Renal pelvis (tissue), 12 donors: ENCODE measurements at places on chromosomes 12 and 14. TPM values are rescaled to one million over a fixed set of nuclear protein-coding genes. Genes with fewer than 3 reads are reported as not detected.
A peak's percentile ranks its signal among the peaks of the same experiment; 100 is the strongest.

GRCh38 chr12:48032597-48032996 is 28.3 kb upstream of the COL2A1 start:
- no peak for DNase-seq

- DNase-seq, result no peak
These were observed 39.8 kb downstream of the PTPRR start for GRCh38 chr12:70880744-70881143.

The GDF3 gene
- not detected for polyA plus RNA-seq

GRCh38 chr12:132672116-132672515 is 15.0 kb downstream of the POLE start:
- no peak for DNase-seq

GRCh38 chr12:12622418-12622817 is 10.7 kb downstream of the CREBL2 start:
- no peak for DNase-seq

The HOXC5 gene
- polyA plus RNA-seq, result 3.6 TPM

- DNase-seq, result no peak
These were observed 99.3 kb upstream of the IFNG-AS1 start for GRCh38 chr12:67889931-67890330.

- DNase-seq, result no peak
These were observed 58.8 kb downstream of the PPP2R5C start for GRCh38 chr14:101820283-101820798.

DNA sequence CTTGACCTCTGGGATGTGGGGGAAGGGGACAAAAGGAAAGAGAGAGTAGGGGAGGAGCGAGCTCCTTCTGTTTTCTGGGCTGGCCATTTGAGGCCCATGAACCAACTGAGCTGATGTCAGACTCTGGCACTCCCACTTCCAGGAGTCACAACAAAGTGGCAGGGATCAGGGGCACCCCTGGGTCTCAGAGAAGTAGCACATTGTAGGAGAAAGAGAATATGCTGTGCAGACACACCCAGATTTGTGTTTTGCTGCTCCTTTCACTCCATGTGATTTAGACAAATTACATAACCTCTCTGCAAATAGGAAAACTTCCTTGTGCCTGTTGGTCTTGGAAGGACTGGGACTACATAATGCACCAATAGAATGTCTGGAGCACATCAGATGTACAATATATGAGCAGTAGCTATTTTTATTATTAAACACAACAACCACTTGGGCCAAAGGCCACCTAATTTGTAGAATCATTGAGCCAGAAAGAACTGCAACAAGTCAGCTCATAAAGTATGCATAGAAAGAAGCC is 265.5 kb downstream of the ZFP36L1 start:
- DNase-seq, result no peak

DNA sequence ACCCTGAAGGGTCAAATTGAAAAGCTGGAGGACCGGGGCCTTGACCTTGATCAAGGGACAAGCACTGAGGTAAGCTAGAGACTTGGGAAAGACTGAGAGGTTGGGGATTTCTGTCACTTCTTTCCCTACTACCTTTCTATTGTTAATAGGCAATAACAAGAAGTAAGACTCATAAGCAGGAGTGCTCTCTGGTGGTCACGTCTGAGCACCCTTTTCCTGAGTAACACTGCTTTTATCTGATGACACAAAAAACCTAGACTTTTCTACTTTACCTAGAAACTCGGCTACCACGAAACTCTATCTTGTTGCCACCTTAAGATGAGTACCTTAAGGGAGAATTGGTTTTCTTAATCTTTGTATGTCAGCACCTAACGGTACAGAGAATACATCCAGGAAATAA is 35.5 kb upstream of the PPFIBP1 start:
- no peak for DNase-seq

- DNase-seq, result no peak
These were observed 441.1 kb downstream of the BCAT1 start for GRCh38 chr12:24507827-24508226.

DNA sequence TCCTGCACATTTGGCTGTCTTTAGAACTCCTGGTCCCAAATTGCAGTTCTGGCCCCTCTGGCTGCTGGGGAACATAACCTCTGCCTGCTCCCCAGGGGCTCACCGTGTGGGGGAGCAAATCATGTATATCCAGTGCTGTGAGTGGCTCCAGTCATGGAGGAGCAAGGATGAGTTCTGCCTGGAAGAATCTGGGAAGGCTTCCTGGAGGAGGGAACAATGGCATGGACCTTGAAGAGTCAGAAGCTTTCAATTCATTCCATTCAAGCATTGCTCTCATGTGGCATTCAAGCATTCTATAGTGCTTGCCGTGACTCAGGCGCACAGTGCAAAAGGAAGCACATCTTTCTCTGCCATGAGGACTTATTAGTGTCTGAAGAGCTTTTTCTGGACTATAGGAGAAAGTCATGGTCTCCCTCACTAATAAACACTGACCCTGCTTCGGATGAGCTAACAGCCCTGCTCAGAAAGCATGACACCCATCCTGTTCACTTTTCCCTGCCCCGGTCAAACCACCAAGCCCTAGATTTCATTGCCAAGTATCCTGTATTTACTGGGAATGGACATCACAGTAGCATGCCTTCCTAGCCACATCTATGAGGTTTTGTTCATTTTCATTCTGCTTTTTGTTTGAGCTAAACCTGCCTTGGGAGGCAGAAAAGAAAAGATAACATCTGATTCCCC is 3.5 kb downstream of the IFI27 start:
- DNase-seq, result no peak

The CKB gene
- 185 TPM for polyA plus RNA-seq

- DNase-seq, result no peak
These were observed 13.8 kb downstream of the RCOR1 start for GRCh38 chr14:102606296-102606695.

The NTF3 gene
- polyA plus RNA-seq, result 4.5 TPM

DNA sequence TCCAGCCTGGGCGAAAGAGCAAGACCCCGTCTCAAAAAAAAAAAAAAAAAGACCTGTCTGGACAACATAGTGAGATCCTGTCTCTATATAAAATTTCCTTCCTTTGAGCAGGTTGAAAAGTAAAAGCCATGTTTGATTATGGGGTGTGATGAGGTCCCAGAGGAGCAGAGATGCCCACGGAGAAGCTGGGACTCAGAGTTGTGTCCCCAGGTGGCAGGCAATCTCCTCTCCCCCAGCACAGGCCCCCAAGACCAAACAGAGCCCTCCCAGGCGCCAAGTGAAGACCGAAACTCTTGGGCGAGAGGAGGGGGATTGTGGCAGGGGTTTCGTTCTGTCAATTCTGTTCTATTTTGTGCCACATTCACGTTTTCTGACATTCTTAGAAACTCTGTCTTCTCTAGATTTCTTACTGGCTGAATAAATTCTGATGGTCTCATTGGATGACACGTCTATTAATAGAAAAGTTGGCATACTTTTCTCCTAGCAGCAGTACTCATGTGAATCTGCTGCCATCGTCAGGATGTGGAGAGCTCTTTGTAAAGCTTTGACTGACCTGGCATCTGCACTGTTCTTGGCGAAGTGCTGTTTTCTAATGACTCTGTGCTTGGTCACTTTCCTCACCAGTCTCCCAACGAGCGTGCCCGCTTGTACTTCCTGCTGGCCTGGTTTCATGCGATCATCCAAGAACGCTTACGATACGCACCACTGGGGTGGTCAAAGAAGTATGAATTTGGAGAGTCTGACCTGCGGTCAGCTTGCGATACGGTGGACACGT is 43.4 kb downstream of the HSP90AA1 start:
- DNase-seq, result no peak

The GZMB gene
- polyA plus RNA-seq, result not detected

The TULP3 gene
- 33.3 TPM for polyA plus RNA-seq

DNA sequence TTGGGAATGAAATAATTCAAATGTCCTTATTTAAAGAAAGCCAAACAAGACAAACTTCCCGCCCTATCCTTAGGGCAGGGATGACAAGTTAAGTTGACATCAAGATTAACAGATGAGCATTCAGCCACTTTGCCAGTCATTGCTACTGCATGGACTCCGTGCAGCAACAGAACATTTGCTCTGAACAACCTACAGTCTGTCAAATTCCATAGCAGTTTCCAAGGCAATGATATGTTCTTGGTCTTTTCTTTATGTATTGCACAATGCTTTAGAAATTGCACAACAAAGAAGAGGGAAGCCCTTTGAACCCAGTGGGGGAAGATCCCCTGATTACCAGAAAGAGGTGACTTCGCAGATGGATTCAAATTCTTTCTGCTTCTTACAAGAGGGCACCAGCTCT is 269.8 kb downstream of the BCAT1 start:
- DNase-seq, result no peak

DNA sequence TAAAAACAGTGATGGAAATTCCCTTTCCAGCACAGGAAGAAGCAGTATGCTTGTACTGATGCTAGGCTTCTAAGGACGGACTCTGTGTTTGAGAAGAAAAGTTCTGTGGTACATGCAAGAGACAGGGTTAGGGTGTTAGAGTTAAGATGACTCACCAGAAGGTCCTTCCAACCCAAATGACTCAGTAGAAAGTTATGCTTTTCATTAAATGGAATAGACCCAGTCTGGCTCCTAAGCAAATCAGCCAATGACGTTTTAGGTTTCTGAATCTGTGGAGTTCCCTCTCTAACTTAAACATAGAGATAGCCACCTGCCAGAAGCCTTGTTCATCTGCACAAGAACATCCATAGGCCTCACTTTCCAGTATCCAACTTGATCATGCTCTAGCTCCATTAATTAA is 5.7 kb downstream of the PTHLH start:
- DNase-seq, result no peak

- no peak for DNase-seq
These were observed 466.6 kb downstream of the TRHDE start for GRCh38 chr12:72738811-72739210.

- DNase-seq, result no peak
These were observed 19.7 kb upstream of the FOXJ2 start for GRCh38 chr12:8012651-8013309.

- DNase-seq, result peak; percentile 78
These were observed 87.2 kb upstream of the FGD4 start for GRCh38 chr12:32312049-32312670.

DNA sequence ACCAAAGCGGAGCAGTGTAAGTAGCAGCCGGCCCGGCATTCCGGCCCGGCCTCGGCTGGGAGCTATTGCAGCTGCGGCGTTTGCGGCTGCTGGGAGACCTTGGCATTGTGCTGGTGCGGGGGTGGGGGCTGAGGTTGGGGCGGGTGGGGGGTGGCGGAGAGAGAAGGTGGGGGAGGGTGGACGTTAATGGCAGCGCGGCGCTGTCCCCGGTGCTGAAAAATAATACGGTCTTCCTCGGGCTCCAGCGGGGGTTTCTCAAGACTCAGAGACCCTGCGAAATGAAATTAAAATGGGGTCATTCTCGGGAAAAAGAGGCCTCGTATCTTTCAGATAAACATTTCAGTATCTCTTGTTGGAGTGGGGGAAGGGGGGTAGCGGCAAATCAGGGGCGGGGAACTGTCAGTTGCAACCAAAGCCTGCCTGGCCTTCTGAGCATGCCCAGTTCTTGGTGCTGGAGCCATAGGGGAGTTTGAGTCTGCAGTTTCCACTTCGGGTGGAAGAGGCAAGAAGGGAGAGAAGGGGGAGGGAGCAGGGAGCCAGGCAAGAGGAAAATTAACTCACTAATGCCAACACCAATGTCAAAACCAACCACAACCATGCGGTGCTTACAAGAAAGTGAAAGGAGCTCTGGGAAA is 414 bp downstream of the UNC79 start:
- DNase-seq, result peak; percentile 63

- DNase-seq, result no peak
These were observed 79.9 kb downstream of the ARF6 start for GRCh38 chr14:49972823-49973222.

The DIP2B gene
- polyA plus RNA-seq, result 22.7 TPM

- DNase-seq, result peak; percentile 90
These were observed at the start of gene RAP1B for GRCh38 chr12:68610370-68611093. Gene RAP1B (plus strand): TSS chr12:68610899. CDS start chr12:68648725, 37,826 bp downstream.

DNA sequence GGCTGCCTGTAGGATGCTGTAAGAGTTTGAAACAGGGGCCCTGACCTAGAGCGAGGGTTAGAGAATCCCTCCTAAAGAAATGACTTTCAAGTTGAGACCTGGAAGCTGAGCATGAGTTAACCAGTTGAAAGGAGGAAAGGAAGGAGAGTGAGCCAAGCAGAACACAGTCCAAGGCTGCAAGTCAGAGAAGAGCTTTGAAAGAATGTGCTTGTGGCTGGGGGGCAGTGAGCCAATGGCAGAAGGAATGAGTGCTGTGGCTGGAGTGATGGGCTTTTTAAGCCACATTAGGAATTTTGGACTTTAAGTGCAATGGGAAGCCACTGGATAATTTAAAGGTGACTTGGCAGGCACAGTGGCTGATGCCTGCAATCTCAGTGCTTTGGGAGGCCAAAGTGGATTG is 18.1 kb downstream of the CDKN1B start:
- no peak for DNase-seq

DNA sequence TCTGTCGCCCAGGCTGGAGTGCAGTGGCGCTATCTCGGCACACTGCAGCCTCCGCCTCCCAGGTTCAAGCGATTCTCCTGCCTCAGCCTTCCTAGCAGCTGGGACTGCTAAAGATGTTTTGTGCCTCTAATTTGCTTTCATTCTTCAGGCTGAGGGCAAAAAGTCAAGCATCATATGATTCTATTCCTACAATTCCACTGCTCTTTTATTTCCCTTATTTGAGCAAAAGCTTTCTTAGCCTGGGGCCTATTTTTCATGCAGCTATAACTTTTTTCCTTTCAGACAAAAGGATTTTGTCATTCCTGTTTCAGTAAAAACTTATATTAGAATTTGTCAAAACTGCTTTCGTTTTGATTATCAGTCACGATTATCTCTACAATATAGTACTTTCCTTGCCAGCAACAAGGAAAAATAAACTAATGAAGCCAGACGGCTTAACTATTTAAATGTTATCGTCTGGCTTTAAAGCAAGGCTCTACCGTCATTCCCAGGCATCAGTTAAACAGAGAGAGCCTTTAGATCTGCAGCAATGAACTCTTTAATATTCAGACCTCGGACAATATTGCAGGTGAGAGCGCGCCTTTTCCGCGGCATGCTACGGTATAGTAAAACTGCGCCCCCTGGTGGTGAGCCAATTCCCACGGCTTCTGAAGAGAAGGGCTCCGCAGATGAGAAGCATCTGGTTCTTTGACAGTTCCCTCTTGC is 1.4 kb upstream of the SLC2A13 start:
- DNase-seq, result peak; percentile 84

DNA sequence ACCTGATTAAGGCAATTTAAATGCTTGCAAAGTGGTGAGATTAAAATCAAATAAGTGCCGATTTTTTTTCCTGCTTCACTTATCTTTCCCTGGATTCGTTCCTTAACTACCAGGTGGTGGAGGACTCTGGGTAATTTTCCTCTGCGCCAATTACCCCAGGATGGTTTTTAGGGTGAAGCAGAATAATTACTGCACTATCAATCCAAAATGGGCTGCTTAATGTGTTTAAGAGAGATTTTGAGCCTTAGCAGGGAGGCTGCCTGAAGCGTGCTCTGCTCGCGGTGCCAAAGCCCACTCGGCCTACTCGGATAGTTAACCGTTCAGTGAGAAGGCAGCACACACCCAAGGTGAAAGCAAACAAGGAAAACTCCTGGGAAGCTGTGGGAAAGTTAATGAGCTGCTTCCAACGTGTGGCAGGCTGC is 274.9 kb upstream of the LMO3 start:
- DNase-seq, result peak; percentile 14

The ZCCHC8 gene
- polyA plus RNA-seq, result 44.8 TPM

DNA sequence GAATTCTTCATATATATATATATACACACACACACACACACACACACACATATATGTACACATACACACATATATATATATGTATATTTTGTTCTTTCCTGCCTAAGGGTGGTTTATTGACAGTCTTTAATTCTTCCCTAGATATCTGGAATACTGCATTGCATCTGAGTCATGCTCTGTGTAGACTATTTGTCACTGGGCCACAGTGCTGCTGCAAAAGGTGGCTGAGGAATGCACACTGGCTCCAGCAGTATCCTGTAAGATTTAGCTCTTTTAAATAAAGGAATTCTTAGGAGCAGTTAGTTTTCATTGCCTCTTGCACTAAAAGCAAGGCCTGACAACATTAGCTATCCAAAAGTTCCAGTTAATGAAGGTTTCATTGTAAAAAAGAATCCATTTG is 200.9 kb downstream of the APAF1 start:
- DNase-seq, result no peak
